EH (cell line): ENCODE measurements at places on chromosomes 5 and 9.

DNA sequence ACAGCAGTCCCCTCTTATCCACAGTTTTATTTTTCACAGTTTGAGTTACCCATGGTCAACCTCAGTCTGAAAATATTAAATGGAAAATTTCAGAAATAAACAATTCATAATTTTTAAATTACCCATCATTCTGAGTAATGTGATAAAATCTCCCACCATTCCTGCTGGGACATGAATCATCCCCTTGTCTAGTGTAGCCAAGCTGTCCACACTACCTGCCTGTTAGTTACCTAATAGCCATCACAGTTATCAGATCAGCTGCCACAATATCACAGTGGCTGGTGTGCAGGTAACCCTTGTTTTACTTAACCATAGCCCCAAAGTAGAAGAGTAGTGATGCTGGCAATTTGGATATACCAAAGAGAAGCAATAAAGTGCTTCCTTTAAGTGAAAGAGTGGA is 10.7 kb downstream of the PLGRKT start:
- no peak for DNase-seq

GRCh38 chr9:3939820-3940219 is 360.0 kb downstream of the GLIS3 start:
- DNase-seq, result no peak

- DNase-seq, result no peak
Measured at GRCh38 chr9:105662184-105663104, at the start of gene TAL2. Gene TAL2 (plus strand): TSS chr9:105662457. CDS start chr9:105662497, 40 bp downstream.

- DNase-seq, result no peak
Measured at GRCh38 chr9:10674586-10674985, 61.8 kb upstream of the PTPRD start.
